Liver (tissue), 10 donors: ENCODE measurements at places on chromosomes 2 and 18. TPM values are rescaled to one million over a fixed set of nuclear protein-coding genes. Genes with fewer than 3 reads are reported as not detected.

DNA sequence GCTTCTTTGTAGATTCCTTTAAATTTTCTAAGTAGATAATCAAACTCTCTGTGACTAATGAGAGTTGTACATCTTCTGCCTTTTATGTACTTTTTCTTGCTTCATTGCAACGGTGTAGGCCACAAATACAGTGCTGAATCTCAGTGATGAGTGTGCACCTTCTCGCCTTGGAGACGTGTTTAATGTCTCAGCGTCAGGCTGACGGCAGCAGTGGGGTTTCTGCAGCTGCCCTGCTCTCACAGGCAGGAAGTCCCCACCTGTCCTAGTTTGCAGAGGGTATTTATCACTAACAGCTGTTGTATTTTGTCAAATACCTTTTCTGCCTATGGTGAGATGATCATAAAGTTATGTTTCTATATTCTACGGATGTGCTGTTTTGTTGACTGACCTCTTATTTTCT, 13.3 kb downstream of the AGXT start:
- no peaks in the 10 kb centered on the region for H3K27me3 ChIP-seq
- no peak for DNase-seq
- peaks cover 5% of the 10 kb centered on the region for H3K36me3 ChIP-seq
- H3K4me3 ChIP-seq: no peak overlapping the region
- H3K4me1 ChIP-seq: peaks cover 11% of the 10 kb centered on the region

SLC8A1 gene
- total RNA-seq: 14.3 TPM

DNA sequence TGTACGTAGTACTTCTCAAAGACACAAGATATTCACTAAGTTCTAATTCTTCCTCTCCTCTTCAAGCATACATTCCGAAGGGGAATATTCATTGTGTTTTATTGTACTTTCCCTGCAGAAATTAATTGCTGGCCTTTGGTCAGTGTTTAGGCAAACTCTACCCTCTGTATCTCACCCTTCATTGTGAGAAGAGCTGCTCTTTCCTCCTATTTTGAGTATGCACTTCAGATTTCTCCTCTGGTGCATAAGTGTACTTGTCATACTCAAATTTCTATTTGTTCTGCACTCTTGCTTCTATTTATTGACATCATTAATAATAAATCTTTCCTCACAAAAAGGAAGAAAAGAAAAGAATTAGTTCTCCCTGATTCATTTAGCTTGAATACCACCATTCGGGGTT, 485.4 kb upstream of the SLC8A1 start:
- H3K36me3 ChIP-seq: no peaks in the 10 kb centered on the region
- no peaks in the 10 kb centered on the region for H3K4me1 ChIP-seq
- no peak overlapping the region for H3K27ac ChIP-seq
- no peak overlapping the region for H3K4me3 ChIP-seq
- DNase-seq: no peak
- no peaks in the 10 kb centered on the region for H3K27me3 ChIP-seq

ACTG2 gene
- 7.7 TPM for total RNA-seq

- H3K36me3 ChIP-seq: no peaks in the 10 kb centered on the region
- H3K27ac ChIP-seq: no peak overlapping the region
- H3K27me3 ChIP-seq: no peaks in the 10 kb centered on the region
- H3K4me1 ChIP-seq: peaks cover 7% of the 10 kb centered on the region
Observed at GRCh38 chr2:175030380-175031271, 25.4 kb upstream of the CHN1 start.

DNA sequence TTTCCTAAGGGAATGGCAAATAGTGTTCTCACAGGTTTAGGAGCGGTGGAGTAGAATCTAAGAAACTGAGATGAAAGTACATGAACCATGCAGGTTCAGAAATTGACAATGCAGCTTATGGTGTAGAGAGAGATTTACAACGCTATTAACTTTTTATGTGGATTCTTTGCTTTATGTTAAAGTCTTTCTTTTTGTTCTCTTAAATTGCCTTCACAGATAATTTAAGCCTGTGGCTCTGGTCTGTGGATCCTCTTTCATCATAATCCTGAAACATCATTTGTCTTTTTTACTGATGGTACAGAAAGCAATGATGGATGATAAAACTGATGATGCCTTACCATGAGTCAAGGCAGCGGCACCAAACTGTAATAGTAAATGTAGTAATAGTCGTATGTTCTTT, 30.3 kb downstream of the SOCS6 start:
- no peaks in the 10 kb centered on the region for H3K27me3 ChIP-seq
- H3K4me1 ChIP-seq: peaks cover 4% of the 10 kb centered on the region
- H3K36me3 ChIP-seq: no peaks in the 10 kb centered on the region
- H3K4me3 ChIP-seq: no peak overlapping the region

- no peaks in the 10 kb centered on the region for H3K27me3 ChIP-seq
- no peak overlapping the region for H3K27ac ChIP-seq
- H3K36me3 ChIP-seq: peaks cover 4% of the 10 kb centered on the region
- no peaks in the 10 kb centered on the region for H3K4me1 ChIP-seq
- H3K4me3 ChIP-seq: no peak overlapping the region
- no peak for DNase-seq
Observed at GRCh38 chr2:36570416-36570815, 27.6 kb downstream of the FEZ2 start.
